BJ (cell line): ENCODE measurements at places on chromosomes 2 and 18.

- DNase-seq: peak; percentile 71
Observed at GRCh38 chr18:12403601-12404506, 3.9 kb upstream of the PRELID3A start.

DNA sequence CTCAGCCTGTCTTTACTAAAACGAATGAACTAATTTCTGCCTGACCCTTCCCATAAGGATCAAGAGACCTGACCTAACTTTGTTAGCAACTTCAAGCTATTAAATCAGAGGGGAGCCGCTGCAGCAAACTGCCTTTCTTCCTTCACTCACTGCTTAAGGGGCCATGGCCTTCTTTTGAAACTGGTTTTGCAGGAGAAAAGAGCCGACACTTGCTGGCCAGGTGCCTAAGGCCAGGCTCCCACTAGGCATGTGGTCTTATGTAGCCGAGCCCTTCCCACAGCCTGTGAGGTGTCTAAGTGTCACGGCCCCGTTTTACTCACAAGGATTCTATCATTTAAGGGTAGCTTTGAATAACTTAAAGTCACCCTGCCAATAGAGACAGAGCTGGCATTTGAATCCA, 130.8 kb downstream of the ZNF236 start:
- no peak for DNase-seq

DNA sequence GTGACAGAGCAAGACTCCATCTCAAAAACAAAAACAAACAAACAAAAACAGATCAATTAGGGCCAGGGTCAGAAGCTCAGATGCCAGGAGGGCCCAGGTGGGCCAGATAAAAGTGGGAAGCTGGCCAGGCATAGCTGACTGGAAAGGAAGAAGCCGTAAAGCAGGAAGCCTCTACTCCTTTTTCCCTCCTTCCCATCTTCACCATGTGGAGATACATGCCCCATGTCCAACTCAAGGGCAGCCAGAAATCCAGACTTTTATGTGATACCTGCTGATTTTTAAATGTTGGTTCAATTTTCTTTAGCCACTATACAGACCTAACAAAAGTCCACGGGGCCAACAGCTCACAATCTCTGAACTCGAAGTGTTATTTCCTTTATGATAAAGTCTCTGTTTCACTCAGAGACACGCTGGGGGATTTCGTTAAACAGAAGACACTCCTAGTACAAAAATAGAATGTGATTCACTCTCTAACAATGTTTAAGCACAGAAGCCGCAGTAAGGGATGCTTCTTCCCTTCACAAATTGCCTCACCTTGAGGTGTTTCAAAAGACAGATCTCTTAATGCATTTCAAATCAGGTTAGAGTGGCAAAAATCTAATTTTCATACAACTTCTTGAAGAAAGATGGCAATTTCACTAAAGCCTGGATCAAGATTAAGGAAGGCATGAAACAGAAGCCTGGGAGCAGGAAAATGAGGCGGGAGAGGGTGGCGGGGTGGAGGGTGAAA, 14.0 kb downstream of the TMEM247 start:
- DNase-seq: no peak

GRCh38 chr2:167966937-167967913, 280.2 kb downstream of the STK39 start:
- no peak for DNase-seq

DNA sequence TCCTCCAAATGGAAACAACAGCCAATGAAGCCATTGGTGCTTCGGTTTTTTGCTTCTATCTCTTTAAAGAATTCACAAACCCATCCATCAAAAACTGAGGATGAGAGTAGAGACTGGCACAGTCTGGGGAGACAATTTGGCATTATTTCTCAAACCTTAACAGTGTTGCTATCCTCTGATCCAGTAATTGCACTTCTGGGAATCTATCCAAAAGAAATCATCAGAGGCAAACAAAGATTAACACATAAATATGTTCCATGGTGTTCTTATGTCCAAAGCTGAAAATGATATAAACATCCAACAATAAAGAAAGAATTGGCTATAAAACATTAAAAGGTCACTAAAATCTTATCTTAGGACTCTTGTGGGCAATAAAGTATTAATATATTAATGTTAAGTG, 35.1 kb downstream of the REEP1 start:
- no peak for DNase-seq

- DNase-seq: peak; percentile 40
Observed at GRCh38 chr2:221997100-221997499, 301.7 kb downstream of the PAX3 start.

GRCh38 chr2:67641312-67642045, 244.3 kb downstream of the ETAA1 start:
- DNase-seq: no peak

- no peak for DNase-seq
Observed at GRCh38 chr18:24270358-24270936, 127.2 kb downstream of the OSBPL1A start.

DNA sequence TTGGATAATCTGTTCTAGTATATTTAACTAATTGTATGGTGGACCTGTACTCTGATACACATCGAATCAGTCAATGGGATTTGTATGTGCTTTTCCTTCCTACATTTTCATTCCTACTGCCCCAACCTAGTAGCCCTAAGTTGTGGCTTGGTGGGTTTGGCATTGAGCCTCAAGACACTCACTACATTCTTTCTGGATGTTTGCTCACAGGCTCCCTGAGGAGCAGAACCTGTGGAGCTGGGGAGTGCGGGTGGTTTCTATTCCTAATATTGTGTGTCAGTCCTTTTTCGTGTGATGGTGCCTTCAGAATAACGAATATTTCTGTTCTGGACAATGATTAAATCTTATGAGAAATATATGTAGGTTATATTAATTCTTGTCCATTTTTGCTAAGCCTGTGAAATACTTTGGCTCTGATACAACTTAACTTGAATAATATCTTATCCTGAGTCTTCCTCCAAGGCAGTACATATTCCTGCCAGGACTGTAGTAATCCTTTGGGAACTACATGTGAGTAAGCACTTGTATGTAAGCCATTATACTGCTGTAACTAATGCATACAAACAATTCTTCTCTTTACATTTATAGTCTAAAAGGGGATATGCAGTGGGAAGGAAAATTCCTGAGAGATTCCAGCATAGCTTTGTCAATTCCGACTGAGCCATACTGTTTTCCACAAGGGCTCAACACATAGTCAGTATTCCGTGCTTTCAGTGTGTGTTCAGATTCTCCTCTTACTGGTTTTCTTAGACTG, 150.6 kb downstream of the AGPS start:
- DNase-seq: no peak

- no peak for DNase-seq
Observed at GRCh38 chr18:29726646-29727045, 1315.9 kb downstream of the DSC3 start.

GRCh38 chr2:9697909-9698308, 67.1 kb upstream of the YWHAQ start:
- DNase-seq: no peak

GRCh38 chr2:174024524-174025270, 59.5 kb upstream of the SP3 start:
- DNase-seq: no peak

GRCh38 chr2:108184419-108184818, 55.3 kb upstream of the SULT1C3 start:
- DNase-seq: no peak

DNA sequence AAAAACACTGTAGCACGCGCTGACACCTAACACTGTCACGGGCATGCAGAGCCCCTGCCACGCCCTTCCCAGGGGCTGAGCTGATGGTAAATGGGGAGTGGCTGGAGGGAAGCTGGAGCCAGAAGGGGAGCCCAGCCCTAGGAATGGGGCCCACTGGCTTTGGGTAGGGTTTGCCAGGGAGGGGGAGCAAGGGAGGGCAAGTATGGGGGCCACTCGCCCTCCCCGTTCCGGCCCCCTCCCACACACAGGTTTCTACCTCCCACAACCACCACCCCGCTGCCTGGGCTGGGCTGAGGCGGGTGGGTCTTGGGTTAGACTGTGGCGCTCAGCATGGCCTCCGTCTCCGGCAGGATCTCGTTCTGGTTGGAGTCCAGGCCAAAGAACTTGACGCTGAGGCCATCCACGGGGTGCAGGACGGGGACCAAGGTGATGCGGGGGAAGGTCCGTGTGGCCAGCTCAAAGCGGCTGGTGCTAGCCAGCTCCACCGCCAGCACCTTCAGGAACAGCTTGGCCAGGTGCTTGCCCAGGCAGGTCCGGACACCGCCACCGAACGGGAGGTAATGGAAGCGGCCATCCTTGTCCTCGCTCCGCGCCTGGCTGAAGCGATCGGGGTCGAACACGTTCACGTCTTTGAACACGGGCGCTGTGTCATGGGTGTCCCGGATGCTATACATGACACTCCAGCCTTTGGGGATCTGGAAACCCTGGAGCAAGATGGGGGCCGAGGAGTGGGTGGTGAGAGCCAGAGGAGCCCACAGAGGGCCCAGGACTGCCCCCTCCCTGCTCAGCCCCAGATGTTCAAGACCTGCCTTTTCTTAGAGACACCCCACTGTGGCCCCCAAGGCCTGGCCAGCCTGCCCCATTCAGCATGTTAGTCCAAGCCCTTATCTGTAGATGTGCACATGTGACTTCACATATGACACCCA, 15.5 kb downstream of the CYP26B1 start:
- DNase-seq: no peak

DNA sequence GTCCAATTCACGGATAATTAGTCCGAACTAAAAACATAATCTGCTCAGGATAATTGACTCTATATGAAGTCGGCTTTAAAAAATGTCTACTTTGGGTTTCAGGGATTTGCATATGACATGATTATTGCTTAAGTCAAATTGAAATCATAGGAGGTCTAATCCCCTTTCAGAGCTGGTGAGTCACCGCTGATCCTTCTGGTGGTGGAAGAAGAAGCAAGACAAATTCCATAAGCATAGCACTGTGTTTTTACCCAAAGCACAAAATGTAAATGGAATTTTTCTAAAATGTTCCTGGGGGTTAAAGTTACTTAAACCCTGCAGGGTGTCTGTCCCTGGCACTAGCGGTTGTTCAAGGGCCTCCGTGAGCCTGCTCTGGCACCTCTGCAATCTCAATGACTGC, 460.2 kb downstream of the LRATD1 start:
- no peak for DNase-seq

- DNase-seq: no peak
Observed at GRCh38 chr2:79124907-79125720, 4.8 kb downstream of the REG1A start.

DNA sequence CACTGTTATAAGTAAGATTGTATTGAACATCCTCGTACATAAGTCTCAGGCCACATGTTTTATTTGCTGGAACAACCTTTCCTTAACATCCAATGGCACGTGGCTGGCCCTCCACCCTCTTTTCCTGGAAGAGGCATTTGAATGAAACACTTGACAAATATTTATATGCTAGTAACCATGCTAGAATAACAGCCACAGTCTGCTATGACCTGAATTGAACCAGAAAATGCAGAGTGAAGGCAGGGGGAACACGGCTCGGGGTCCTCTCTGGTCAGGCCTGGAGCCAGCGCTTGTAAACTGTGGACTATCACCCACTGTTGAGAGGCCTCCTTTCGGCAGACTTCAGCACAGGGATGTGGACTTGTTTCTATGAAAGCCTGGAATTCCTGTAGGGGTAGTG, 198.2 kb upstream of the COPS8 start:
- peak; percentile 83 for DNase-seq

DNA sequence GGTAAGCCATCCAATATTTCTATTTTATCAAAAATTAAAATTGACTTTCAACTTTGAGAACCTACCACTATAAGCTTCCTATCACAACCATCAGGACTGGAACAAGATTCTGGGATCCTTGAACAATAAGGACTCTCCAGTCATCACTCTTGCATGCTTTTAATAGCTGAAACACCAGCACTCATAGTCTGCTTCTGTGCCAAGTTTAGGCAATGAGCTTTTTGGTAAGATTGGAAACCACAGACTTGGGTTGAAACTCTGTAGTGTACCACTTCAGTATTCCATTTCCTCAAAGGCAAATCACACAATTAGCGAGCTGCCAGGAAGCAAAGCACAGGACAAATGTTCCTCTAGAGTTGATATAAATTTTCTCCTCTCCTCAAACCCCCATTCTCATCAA, 1065.8 kb upstream of the SLC39A10 start:
- no peak for DNase-seq

GRCh38 chr2:109401370-109401769, 212.4 kb downstream of the SEPTIN10 start:
- no peak for DNase-seq

- DNase-seq: no peak
Observed at GRCh38 chr18:22048932-22049615, 120.3 kb upstream of the GATA6 start.

GRCh38 chr2:66488946-66489345, 54.0 kb downstream of the MEIS1 start:
- DNase-seq: no peak

GRCh38 chr18:51767293-51767692, 569.8 kb upstream of the MEX3C start:
- DNase-seq: no peak

GRCh38 chr2:130837175-130837810, 579 bp downstream of the ARHGEF4 start:
- DNase-seq: no peak
